Right forelimb (tissue), 1 donor: ENCODE measurements at places on chromosomes 5 and 9.

DNA sequence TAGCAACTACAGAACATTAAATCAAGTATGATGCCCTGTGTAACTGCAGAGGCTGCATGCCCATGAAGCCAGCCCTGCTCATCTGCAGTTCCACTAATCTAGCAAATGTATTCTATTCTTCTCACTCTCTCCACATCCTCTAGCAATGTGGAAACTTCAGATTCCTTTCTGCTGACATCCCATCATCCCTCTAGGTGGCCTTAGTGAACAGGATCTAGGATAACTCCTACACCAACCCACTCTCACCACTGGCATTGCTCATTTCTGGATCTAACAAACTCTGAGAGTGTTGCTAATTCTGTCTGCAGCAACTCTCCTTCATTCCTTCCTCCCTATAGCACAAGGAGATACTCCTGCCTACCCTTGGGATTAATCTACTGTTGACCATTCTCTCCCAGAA, 80.8 kb downstream of the FAM81B start:
- no peak for DNase-seq

GRCh38 chr5:124056326-124056990, 544.5 kb downstream of the CSNK1G3 start:
- no peak for DNase-seq

DNA sequence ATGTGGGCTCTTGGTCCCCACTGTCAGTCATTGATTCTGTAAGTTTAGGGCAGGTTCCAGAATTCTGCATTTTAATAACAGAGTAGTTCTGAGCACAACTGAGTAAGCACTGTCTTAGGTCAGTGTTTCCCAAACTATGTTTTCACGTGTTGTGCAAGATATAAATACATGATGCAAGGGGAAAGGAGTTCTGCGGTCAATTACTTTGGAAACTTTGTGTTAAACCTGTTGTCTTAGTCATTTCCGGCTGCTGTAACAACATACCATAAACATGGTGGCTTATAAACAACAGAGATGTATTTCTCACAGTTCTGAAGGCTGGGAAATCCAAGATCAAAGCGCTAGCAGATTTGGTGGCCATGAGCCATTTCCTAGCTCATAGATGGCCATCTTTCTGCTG, 69.8 kb downstream of the EQTN start:
- DNase-seq: no peak

- no peak for DNase-seq
Observed at GRCh38 chr5:77718934-77719610, 57.1 kb downstream of the TBCA start.

DNA sequence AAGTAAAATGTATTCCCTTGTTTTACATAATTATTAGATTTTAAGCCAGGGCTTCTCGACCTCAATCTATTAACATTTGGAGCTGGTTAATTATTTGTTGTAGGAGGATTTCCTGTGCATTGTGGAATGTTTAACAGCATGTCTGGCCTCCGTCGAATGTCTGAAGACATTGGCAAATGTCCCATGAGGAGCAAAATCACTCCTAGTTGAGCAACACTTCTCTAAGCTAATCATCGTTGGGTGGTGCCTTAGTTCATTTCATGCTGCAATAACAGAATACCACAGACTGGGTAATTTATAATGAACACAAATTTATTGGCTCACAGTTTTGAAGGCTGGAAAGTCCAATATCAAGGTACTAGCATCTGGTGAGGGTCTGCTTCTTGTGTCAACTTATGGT, 13.4 kb upstream of the VPS13A start:
- DNase-seq: no peak

- DNase-seq: no peak
Observed at GRCh38 chr5:117590944-117591343, 1016.3 kb upstream of the SEMA6A start.

- DNase-seq: no peak
Observed at GRCh38 chr5:170388818-170389549, at the start of gene KCNMB1. KCNMB1 (minus strand) TSS chr5:170389367; CDS start chr5:170385447, 3,920 bp downstream.

- no peak for DNase-seq
Observed at GRCh38 chr5:90956511-90957097, 398.0 kb downstream of the ADGRV1 start.

DNA sequence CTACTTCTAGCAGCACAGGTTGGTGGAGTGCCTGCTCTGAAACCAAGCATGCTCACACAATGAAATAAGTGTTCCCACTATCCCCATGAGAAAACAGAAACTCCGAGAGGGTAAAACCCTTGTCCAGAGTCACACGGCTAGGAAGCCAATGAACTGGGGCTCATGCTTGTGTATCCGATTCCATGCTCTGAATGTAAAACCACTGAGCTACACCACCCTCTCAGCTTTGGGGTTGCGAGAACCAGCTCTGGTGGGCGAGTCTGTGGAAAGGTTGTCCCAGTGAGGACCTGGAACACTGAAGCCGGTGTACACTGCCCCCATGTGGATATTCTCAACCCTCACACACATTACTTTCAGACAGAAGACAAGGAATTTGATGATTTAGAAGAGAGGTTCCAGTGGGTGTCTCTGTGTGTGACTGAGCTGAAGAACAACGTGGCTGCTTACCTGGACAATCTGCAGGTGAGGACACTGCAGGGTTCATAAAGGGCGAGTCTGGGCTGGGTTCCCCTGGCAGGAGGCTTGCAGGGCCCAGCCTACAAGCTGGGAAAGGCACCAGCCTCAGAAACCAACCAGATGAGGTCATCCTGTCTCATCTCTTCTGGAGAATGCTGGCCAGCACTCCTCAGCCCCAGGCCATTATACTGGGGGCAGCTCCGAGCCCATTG, 37.4 kb downstream of the ARHGEF37 start:
- DNase-seq: no peak

- no peak for DNase-seq
Observed at GRCh38 chr5:34734326-34734725, 78.2 kb downstream of the RAI14 start.

DNA sequence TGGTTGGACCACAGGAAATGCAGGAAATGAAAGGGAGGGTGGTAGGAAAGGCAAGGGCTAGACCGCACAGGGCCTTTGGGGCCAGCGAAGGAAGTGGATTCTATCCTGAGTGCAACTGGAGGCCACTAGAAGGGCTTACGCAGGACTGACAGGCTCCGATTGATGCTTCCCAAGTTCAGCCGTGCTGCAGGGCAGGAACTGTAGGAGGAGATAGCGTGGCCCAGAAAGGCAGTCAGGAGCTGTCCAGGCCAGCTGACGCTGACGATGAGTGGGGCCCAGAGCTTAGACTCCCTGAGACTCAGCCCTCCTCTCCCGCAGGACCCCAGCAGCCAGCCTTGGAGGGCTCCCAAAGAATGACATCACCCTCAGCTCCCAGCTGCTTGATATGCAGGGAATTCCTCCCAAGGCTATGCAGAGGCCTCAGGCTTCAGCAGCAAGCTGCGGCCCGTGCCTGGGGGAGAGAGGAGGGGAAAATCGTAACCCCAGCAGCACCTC, 48.8 kb downstream of the KCNIP1 start:
- DNase-seq: peak; percentile 88

DNA sequence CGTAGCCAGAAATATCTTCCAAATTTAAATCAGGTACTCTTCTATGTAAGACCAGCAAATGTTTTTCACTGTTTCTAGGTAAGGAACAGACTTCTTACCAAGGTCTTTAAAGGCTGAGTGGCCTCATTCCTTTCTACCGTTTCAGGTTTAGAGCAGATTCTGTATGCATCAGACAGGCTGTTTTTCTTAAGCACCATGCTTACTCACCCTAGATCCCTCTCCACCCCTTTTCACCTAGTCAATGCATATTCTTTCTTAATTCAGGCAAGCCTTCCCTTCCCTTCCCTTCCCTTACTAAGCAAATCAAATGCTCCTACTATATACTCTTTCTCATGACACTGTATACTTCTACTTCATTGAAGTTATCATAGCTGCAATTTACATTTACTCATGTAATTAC, 70.7 kb downstream of the RFX3 start:
- DNase-seq: no peak

DNA sequence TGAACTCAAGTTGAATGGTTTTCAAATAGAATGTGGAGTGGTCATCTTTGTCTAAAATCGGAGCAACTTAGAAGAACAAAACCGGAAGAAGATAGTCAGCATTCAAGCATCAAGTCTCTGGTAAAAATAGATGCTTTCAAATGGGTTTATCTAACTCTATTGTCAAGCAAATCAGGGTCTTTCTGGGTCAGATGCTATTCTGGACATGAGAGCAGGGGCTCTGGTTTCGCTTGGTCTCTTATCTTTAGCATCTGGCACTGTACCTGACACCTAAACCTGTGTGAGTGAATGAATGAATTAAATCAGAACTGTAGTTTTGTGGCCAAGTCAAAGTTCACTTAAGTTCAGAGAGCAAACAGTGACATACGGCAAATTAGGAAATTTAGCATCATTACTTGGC, 173.5 kb downstream of the SLIT3 start:
- no peak for DNase-seq

DNA sequence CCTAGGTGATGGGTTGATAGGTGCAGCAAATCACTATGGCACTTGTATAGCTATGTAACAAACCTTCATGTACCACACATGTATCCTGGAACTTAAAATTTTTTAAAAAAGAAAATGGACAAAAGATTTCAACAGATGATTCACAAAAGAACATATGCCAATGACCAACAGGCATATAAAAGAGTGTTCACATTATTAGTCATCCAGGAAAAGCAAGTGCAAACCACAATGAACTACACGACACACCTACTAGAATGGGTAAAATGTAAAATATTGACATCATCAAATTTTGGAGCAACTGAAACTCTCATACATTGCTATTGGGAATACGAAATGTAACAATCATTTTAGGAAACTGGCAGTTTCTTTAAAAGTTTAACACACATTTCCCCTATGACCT, 109.9 kb downstream of the YIPF5 start:
- DNase-seq: no peak

- no peak for DNase-seq
Observed at GRCh38 chr5:10615693-10616092, 51.8 kb downstream of the ANKRD33B start.

DNA sequence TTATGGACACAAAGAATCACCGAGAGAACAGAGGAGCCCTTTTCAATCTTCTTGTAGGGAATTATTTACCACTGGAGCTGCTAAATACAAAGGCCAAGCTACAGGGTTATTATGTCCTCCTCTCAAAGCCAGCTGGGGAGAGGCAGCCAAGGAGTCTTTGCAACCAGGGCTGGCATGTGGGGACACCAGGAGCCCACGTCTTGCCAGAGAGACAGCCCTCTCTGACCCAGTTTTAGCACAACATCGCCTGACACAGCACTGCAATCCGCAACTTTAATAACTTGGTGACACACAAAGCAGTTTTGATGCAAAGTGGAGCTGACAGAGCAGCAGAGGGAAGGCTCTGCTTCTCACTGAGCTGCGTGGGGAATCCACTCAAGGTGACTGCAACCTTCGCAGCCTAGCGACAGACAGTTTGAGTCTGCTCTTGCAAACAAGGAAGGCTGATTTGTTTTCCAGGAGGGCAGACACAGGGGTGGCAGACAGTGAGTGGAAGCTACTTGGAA, 33.6 kb downstream of the TLR4 start:
- no peak for DNase-seq

GRCh38 chr9:30673132-30673531, 1711.3 kb upstream of the ACO1 start:
- no peak for DNase-seq
